ENCODE measurements at places on chromosomes 4 and X.

- no peak for DNase-seq
- no peaks in the 10 kb centered on the region for H3K27me3 ChIP-seq
- no peak overlapping the region for H3K4me3 ChIP-seq
- H3K4me1 ChIP-seq = peaks cover 47% of the 10 kb centered on the region
Observed at GRCh38 chr4:121011780-121012340, 60.5 kb downstream of the NDNF start.

- no peak overlapping the region for H3K27ac ChIP-seq
- no peak overlapping the region for H3K4me3 ChIP-seq
- H3K27me3 ChIP-seq = no peaks in the 10 kb centered on the region
- no peaks in the 10 kb centered on the region for H3K36me3 ChIP-seq
- peaks cover 21% of the 10 kb centered on the region for H3K4me1 ChIP-seq
Observed at GRCh38 chr4:99630857-99631360, 26.7 kb downstream of the C4orf54 start.

GRCh38 chr4:89836031-89836745, 773 bp downstream of the SNCA start:
- peak overlapping the region; percentile 80 for H3K4me3 ChIP-seq
- peak; percentile 56 for DNase-seq
- H3K4me1 ChIP-seq = peaks cover 16% of the 10 kb centered on the region
- H3K36me3 ChIP-seq = 0 out of 2 replicates have a peak, but pooled peaks cover 7% of the 10 kb centered on the region

GRCh38 chrX:100745806-100746537, 14.1 kb upstream of the SYTL4 start:
- H3K36me3 ChIP-seq = no peaks in the 10 kb centered on the region
- no peak overlapping the region for H3K27ac ChIP-seq
- no peak overlapping the region for H3K4me3 ChIP-seq
- peaks cover 4% of the 10 kb centered on the region for H3K4me1 ChIP-seq

DNA sequence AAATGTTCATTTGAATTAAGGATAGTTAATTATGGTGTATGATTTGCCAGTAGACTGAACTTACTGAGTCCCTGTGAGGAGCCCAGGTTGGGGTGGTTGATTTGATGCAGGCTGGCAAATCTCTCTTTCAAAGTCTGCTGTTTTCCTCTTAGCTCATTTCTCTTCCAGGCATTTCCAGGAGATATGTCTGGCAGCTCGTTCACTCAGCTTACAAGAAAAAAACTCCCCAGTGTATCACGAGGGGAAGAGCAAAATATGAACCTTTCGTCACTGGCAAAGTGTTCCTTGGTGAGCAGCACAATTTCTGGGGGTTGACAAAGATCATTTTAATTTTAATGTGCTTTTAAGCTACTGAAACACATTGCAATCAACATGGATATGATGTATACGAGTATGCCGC, 244.2 kb downstream of the CBLL2 start:
- H3K4me3 ChIP-seq = no peak overlapping the region
- no peaks in the 10 kb centered on the region for H3K27me3 ChIP-seq
- no peak for DNase-seq
- no peaks in the 10 kb centered on the region for H3K36me3 ChIP-seq
- peaks cover 8% of the 10 kb centered on the region for H3K4me1 ChIP-seq
- H3K27ac ChIP-seq = no peak overlapping the region

GRCh38 chr4:144360146-144360793, 219.8 kb upstream of the GYPA start:
- no peak overlapping the region for H3K27ac ChIP-seq
- H3K36me3 ChIP-seq = no peaks in the 10 kb centered on the region
- H3K4me1 ChIP-seq = peaks cover 40% of the 10 kb centered on the region
- H3K27me3 ChIP-seq = no peaks in the 10 kb centered on the region
- H3K4me3 ChIP-seq = no peak overlapping the region

DNA sequence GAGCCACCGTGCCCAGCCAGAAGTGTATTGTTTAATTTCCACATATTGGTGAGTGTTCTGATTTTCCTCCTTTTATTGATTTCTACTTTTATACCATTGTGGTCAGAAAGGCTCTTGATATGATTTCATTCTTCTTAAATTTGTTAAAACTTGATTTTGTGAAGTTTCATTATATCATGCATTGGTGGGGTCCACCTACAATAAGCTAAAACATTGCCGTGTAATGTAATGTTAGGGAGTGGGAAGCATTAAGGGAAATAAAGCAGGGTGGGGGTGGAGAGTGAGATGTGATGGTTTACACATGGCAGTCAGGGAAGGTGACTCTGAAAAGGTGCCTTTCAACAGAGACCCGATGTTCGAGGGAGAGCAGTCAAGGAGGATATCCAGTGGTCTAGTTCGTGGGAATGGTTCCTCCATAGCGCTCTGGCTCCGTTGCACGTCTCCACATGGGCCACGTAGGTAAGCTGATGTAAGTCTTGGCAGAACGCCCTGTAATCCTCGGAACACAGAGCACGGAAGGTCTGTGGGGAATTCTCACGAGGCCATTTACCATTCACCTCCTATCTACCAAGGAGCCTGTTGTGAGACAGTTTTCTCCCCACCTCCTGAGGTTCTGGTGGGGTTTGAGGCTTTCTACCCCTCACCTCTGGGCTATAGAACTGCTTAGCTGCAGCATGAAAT, 7.7 kb upstream of the WDR13 start:
- no peak for DNase-seq
- no peak overlapping the region for H3K27ac ChIP-seq
- H3K4me1 ChIP-seq = no peaks in the 10 kb centered on the region

GRCh38 chr4:161841759-161842158, 322.0 kb downstream of the FSTL5 start:
- peaks cover 3% of the 10 kb centered on the region for H3K4me1 ChIP-seq
- H3K27me3 ChIP-seq = no peaks in the 10 kb centered on the region
- no peak overlapping the region for H3K27ac ChIP-seq
- no peak for DNase-seq

DNA sequence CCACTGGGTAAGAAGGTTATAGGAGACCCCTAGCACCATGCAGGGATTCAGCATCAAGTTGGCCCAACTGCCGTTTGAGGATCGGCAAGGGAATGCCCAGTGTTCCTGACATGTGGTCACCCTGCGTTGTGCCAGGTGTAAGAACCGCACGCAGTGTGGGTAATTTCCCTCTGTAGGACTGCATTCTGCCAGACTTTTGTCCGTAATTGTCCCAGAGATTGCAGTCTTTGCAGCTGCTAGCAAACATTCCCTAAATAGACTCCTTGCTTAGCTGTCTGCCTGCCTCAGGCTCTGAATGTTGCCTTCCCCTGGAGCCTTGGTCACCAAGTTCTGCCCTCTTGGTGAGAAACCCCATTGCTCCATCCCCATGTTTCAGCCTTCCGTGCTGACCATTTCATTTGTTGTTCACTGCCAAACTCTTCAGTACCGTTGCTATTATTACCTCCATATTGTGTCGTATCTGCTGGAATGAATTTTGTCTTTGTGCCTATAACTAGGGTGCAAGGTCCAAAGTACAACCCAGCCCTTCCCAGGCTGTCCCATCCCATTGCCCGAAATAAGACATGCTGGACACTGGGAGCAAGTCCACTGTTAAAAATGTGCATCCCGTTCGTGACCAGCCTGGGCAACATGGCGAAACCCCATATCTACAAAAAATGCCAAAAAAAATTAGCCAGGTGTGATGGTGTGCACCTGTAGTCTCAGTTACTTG, 53.8 kb upstream of the USP9X start:
- no peaks in the 10 kb centered on the region for H3K27me3 ChIP-seq
- no peaks in the 10 kb centered on the region for H3K36me3 ChIP-seq
- no peak overlapping the region for H3K27ac ChIP-seq
- DNase-seq = no peak
- peaks cover 42% of the 10 kb centered on the region for H3K4me1 ChIP-seq

GRCh38 chr4:103074744-103075434, 1.7 kb downstream of the SLC9B2 start:
- H3K36me3 ChIP-seq = no peaks in the 10 kb centered on the region
- no peak overlapping the region for H3K4me3 ChIP-seq
- no peak overlapping the region for H3K27ac ChIP-seq
- H3K4me1 ChIP-seq = peaks cover 21% of the 10 kb centered on the region
- no peak for DNase-seq

DNA sequence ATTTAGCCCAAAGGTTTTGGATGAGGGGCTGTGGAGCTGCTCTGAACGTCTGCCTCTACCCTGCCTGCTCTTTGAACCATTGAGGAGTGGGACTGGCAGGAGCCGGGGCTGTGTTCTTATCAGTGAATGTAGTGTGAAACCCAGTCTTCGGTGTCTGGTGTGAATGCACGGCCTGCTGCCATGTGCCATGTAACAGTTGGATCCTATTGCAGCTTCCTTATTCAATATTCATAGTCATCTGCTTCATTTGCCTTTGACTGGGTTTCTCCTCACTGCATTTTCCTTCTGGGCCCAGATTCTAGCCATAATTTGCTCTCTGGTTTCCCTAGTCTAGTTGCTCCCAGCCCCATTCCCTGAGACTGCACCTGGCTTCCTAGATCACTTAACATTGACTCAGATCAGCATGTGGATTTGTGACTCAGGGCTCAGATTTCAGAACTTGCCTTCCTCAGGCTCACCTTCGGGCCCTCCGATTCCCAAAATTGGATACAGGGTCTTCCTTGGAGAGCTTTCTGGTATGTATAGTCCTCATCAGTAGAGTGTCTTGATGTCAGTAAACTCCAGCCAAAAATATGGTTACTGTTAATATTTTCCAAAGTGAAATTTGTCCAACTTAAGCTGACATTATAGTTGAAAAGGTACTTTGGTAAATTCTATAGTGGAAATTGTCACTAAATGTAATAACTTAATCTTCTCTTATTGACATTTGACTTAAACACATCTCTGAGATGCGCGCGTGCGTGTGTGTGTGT, 94.0 kb upstream of the DDIT4L start:
- H3K4me1 ChIP-seq = peaks cover 56% of the 10 kb centered on the region
- no peaks in the 10 kb centered on the region for H3K36me3 ChIP-seq
- H3K27me3 ChIP-seq = no peaks in the 10 kb centered on the region
- H3K4me3 ChIP-seq = no peak overlapping the region

GRCh38 chr4:145782756-145783155, 102.8 kb downstream of the C4orf51 start:
- peaks cover 47% of the 10 kb centered on the region for H3K36me3 ChIP-seq

GRCh38 chr4:17097362-17097761, 198.9 kb upstream of the LDB2 start:
- no peak for DNase-seq
- no peaks in the 10 kb centered on the region for H3K27me3 ChIP-seq
- no peaks in the 10 kb centered on the region for H3K36me3 ChIP-seq

DNA sequence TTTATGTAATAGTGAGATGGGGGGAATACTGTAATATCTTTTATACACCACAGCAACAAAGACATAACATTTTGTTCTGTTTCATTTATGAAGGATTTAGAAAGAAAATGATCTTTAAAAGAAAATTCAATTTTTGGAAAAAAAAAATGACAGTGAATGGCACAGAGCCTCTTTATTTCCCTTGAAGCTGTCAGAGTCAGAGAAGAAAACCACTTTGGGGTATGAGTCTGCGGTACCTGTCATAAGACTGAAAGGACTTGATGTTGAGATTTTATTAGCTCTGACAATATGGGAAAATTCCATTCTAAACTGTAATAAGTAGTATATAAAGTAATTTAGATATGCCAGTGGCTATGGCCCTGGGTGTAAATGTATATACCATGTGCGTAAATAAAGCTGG, 134.8 kb downstream of the GALNTL6 start:
- H3K36me3 ChIP-seq = no peaks in the 10 kb centered on the region
- H3K4me3 ChIP-seq = no peak overlapping the region
- no peak overlapping the region for H3K27ac ChIP-seq
- H3K4me1 ChIP-seq = peaks cover 10% of the 10 kb centered on the region

- DNase-seq = no peak
- no peak overlapping the region for H3K4me3 ChIP-seq
- no peaks in the 10 kb centered on the region for H3K36me3 ChIP-seq
- no peaks in the 10 kb centered on the region for H3K27me3 ChIP-seq
Observed at GRCh38 chr4:56244681-56245080, 142.6 kb downstream of the AASDH start.

Data from WTC11 (cell line).